ENCODE measurements at places on chromosomes 6 and 20.

- no peaks in the 10 kb centered on the region for H3K36me3 ChIP-seq
- DNase-seq = no peak
- no peaks in the 10 kb centered on the region for H3K4me1 ChIP-seq
- no peaks in the 10 kb centered on the region for H3K27me3 ChIP-seq
- no peak overlapping the region for H3K27ac ChIP-seq
Measured at GRCh38 chr20:54184904-54185626, 11.3 kb upstream of the CYP24A1 start.

DNA sequence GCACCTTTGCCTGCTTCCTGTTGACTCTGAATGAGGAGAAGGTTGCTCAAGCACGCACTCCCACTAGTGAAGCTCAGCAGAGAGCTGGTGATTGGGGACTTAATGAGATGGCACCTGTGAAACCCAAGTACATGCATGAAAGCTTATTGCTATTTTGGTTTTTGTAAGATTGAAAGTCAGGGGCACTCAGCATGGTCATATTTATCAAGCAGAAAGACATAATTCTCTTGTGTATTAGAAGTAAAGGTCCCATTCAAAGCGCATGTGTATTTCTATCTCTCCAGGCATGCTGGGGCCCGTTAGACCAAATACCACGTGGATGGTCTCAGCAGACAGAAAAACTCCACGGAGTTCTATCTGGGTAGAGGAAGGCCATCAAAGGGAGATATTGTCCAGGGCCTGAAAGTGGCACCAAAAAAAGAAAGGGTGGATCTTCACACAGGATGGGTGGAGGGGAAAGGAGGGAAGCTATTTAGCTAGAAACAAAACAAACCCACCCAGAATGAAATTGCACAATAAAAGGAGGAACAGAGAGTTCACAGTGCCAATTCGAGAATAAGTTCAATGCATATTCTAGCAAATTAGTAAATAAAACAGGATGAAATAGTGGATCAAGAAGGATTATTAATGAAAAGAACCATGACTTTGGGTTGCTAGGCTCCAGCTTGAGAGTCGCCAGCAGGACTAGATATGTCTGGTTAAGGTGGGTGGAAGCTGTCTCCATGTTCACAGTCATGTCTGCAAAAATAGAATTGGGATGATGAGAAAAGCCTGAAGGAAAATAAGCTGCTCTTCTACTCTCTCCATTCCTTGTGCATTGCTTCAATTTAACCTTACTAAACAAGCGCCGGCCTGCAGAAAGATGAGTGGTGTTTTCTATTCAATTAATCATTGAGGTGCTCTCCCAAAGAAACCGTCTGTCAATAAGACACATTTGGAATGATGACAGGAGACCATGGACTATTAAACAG, 224.9 kb upstream of the DTNBP1 start:
- no peak overlapping the region for H3K27ac ChIP-seq
- no peak for DNase-seq
- no peaks in the 10 kb centered on the region for H3K36me3 ChIP-seq
- H3K4me1 ChIP-seq = no peaks in the 10 kb centered on the region

GRCh38 chr6:79277109-79277508, 42.6 kb upstream of the HMGN3 start:
- no peak overlapping the region for H3K27ac ChIP-seq
- H3K4me3 ChIP-seq = no peak overlapping the region
- H3K27me3 ChIP-seq = no peaks in the 10 kb centered on the region
- no peak for DNase-seq
- H3K36me3 ChIP-seq = no peaks in the 10 kb centered on the region
- H3K4me1 ChIP-seq = no peaks in the 10 kb centered on the region

GRCh38 chr20:9500121-9500520, 14.3 kb upstream of the LAMP5 start:
- no peak overlapping the region for H3K27ac ChIP-seq
- H3K4me1 ChIP-seq = no peaks in the 10 kb centered on the region
- H3K36me3 ChIP-seq = no peaks in the 10 kb centered on the region
- no peaks in the 10 kb centered on the region for H3K27me3 ChIP-seq

- no peak overlapping the region for H3K4me3 ChIP-seq
- no peaks in the 10 kb centered on the region for H3K4me1 ChIP-seq
- no peak for DNase-seq
- no peak overlapping the region for H3K27ac ChIP-seq
- no peaks in the 10 kb centered on the region for H3K36me3 ChIP-seq
- no peaks in the 10 kb centered on the region for H3K27me3 ChIP-seq
Measured at GRCh38 chr6:170028629-170029345, 262.1 kb downstream of the DLL1 start.

GRCh38 chr6:5729080-5729434, 277.7 kb downstream of the NRN1 start:
- DNase-seq = no peak
- H3K36me3 ChIP-seq = no peaks in the 10 kb centered on the region
- no peak overlapping the region for H3K27ac ChIP-seq
- H3K4me3 ChIP-seq = no peak overlapping the region

GRCh38 chr6:128410584-128410983, 109.8 kb downstream of the PTPRK start:
- H3K36me3 ChIP-seq = no peaks in the 10 kb centered on the region
- no peak overlapping the region for H3K4me3 ChIP-seq
- H3K4me1 ChIP-seq = no peaks in the 10 kb centered on the region
- H3K27ac ChIP-seq = no peak overlapping the region
- DNase-seq = no peak

DNA sequence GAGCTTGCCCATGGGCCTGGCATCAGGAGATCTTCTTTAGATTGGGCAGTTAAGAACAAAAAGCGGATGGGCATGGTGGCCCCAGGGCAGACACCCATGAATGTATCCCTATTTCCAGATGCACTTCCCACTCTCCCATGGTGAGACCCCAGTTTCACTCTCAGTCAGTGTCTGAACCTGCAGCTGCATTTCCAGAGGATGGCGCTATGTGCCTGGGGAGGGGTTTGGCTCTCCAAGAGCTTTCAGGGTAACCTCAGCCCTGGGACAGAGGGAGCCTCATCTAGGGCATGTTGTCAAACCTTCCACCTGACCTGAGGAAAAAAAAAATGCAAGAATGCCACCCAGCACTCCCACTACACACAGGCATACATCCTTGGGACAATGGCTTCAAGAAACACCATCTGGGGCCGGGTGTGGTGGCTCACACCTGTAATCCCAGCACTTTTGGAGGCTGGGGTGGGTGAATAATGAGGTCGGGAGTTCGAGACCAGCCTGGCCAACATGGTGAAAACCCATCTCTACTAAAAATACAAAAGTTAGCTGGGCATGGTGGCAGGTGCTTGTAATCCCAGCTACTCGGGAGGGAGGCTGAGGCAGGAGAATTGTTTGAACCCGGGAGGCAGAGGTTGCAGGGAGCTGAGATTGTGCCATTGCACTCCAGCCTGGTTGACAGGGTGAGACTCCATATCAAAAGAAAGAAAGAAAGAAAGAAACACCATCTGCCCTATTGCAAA, 1.9 kb downstream of the CST9L start:
- no peak overlapping the region for H3K27ac ChIP-seq
- no peaks in the 10 kb centered on the region for H3K27me3 ChIP-seq
- DNase-seq = no peak
- no peak overlapping the region for H3K4me3 ChIP-seq

DNA sequence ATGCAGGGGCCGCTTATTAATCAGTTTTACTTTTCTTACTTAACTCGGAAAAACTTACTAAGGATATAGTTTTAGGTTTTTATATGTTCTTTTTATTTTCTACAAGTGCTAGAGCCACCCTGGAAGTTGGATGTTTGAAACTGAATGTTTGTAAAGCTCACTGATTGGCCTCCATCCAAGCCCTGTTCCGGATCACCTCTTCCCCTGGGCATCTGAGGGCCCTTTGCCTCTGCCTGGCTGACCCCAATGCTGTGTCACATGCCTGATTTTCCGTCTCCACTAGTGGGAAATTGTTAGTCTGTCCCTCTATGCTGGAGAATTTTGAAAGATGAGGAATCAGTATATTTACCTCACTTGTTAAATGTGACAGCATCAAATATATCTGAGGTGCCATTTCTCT, 79.3 kb downstream of the SLC35F1 start:
- no peaks in the 10 kb centered on the region for H3K4me1 ChIP-seq
- no peaks in the 10 kb centered on the region for H3K36me3 ChIP-seq
- H3K27me3 ChIP-seq = no peaks in the 10 kb centered on the region
- DNase-seq = no peak
- no peak overlapping the region for H3K4me3 ChIP-seq

DNA sequence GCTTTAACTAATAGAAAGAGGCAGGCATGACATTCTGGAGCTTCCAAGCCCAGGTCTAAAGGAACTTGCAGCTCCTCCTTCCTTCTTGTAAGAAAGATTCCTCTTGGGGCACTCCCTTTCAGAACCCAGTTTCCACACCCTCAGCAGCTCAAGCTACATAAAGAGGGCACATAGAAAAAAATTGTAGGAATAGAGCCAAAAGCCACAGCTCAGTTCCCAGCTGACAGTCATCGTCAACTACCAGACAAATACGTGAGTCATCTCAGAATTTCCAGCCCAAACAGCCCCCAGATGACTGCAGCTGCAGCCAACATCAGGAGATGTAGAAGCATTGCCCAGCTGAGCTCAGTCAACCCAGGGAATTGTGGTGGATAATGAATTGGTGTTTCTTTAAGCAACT, 349.8 kb upstream of the ARID1B start:
- H3K27me3 ChIP-seq = no peaks in the 10 kb centered on the region
- H3K4me1 ChIP-seq = no peaks in the 10 kb centered on the region
- H3K36me3 ChIP-seq = no peaks in the 10 kb centered on the region

- no peaks in the 10 kb centered on the region for H3K4me1 ChIP-seq
- no peak overlapping the region for H3K4me3 ChIP-seq
- DNase-seq = no peak
- H3K36me3 ChIP-seq = no peaks in the 10 kb centered on the region
- no peaks in the 10 kb centered on the region for H3K27me3 ChIP-seq
Measured at GRCh38 chr6:8821981-8822381, 386.6 kb upstream of the SLC35B3 start.

DNA sequence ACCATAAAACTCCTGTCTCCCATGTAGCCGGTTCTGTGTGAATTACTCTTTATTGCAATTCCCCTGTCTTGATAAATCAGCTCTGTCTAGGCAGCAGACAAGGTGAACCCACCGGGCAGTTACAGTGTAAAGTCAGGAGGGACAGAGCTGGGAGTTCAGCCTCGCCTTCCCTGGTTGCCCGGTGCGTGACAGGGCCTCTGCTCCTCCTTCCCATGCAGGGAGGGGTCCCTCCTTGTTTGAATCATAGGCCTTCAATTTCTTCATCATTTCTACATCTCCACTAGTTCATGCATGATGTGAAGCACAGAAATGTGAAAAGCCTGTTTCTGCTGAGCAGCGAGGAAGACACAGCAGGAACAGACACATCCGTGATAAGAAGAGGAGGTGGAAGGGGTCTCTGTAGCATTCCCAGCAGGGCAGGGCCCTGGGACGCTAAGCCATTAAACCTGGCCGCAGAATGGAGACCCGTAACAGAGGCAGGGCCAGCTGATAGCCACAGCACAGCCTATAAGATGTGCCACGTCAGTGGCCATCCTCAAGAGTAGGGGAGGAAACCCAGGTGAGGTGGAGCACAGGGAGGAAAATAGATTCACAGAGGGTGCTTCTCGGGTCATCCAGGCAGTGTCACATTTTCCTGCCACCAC, 106.7 kb upstream of the CST7 start:
- H3K36me3 ChIP-seq = no peaks in the 10 kb centered on the region
- DNase-seq = no peak
- H3K4me3 ChIP-seq = no peak overlapping the region
- no peaks in the 10 kb centered on the region for H3K4me1 ChIP-seq

DNA sequence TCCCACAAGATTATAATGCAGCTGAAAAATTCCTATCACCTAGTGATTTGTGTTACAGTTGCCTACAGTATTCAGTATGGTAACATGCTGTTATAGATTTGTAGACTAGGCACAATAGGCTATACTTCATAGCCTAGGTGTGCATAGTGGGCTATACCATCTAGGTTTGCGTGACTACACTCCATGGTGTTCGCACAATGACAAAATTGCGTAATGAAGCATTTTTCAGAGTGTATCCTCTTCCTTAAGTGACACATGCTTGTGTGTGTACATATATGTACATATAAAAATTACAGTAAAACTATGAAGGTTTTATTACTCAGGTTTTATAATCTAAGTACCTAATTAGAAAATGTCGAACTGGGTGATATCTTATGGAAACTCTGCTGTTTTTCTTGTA, 133.0 kb downstream of the FARS2 start:
- DNase-seq = no peak
- H3K36me3 ChIP-seq = no peaks in the 10 kb centered on the region
- no peak overlapping the region for H3K4me3 ChIP-seq
- no peaks in the 10 kb centered on the region for H3K27me3 ChIP-seq
- no peak overlapping the region for H3K27ac ChIP-seq

DNA sequence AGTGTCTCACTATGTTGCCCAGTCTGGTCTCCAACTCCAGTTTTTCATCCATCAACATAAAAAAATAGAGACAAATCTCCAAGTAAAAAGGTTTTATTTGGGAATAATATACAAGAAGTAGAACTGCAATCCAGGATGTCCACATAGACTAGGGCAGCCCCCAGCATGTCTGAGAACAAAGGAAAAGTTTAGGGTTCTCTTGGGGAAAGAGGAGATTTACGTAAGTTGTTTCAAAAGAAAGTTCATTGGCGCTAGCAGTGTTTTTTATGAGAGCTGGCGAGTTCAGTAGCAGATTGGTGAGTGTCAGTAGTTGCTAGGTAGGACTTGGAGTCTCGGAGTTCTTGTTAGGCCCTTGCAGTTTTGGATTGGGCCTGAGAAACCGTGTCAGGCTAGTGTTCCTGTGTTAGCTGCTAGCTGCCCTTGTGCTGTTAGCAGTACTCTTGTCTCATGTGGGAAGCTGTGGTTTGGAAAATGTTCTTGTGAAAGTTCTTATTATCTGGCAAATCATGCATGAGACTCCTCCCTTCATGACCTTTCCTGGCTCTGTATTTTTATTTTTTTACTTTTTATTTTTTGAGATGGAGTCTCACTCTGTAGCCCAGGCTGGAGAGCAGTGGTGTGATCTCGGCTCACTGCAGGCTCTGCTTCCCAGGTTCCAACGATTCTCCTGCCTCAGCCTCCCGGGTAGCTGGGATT, 24.7 kb downstream of the TTLL9 start:
- peak; percentile 54 for DNase-seq
- H3K36me3 ChIP-seq = no peaks in the 10 kb centered on the region
- H3K4me1 ChIP-seq = no peaks in the 10 kb centered on the region
- no peak overlapping the region for H3K4me3 ChIP-seq
- peak overlapping the region; percentile 76 for H3K27ac ChIP-seq

DNA sequence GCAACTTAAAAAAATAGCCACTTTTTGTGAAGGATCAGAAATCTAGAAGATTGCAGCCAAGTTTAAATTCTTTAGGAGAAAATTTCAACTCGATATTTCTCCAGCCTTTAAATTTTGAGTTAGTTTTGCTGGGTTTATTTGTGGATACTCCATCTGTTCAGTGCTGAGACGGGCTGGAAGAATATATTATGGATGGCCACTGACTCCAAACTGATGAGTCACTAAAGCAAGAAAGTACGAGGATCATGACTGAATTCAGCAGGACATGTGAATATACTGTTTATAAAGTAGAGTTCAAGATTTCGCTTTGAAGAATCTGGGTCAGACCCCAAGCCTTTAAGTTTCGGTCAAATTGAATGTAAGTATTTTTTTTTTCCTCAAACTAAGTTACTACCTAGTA, 199.5 kb downstream of the ADGRB3 start:
- no peak overlapping the region for H3K4me3 ChIP-seq
- DNase-seq = no peak
- H3K36me3 ChIP-seq = no peaks in the 10 kb centered on the region
- no peaks in the 10 kb centered on the region for H3K4me1 ChIP-seq
- no peak overlapping the region for H3K27ac ChIP-seq
